ENCODE measurements at places on chromosomes 7 and 10.

GRCh38 chr10:119871881-119872609, 598 bp downstream of the MCMBP start:
- DNase-seq, result peak; percentile 38

DNA sequence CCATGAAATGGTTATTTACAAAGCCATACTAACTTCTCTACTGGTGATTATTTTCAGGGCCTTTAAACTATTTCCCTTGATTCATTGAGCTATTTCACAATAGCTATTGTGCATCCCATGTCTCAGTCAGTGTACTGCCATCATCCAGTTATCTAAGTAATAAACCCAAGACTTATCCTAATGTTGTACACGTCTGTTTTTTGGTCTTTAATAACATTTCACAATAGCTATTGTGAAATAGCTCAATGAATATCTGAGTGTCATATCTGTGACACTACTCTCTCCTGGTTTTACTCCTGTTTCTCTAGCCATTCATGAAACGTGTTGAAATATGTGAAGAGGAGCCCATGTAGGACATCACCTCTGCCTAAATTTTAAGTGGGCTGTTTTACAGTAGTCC, 36.5 kb upstream of the TMEM140 start:
- no peak for DNase-seq

GRCh38 chr7:116862951-116863670, 724 bp downstream of the CAPZA2 start:
- DNase-seq, result no peak

GRCh38 chr10:22324893-22325271, 4.0 kb downstream of the BMI1 start:
- DNase-seq, result no peak

- no peak for DNase-seq
Measured at GRCh38 chr7:155064186-155064585, 5.9 kb upstream of the HTR5A start.
